ENCODE measurements at places on chromosomes 1 and 21.

- DNase-seq, result peak; percentile 86
Measured at GRCh38 chr1:31939484-31940329, 1.5 kb upstream of the PTP4A2 start.

DNA sequence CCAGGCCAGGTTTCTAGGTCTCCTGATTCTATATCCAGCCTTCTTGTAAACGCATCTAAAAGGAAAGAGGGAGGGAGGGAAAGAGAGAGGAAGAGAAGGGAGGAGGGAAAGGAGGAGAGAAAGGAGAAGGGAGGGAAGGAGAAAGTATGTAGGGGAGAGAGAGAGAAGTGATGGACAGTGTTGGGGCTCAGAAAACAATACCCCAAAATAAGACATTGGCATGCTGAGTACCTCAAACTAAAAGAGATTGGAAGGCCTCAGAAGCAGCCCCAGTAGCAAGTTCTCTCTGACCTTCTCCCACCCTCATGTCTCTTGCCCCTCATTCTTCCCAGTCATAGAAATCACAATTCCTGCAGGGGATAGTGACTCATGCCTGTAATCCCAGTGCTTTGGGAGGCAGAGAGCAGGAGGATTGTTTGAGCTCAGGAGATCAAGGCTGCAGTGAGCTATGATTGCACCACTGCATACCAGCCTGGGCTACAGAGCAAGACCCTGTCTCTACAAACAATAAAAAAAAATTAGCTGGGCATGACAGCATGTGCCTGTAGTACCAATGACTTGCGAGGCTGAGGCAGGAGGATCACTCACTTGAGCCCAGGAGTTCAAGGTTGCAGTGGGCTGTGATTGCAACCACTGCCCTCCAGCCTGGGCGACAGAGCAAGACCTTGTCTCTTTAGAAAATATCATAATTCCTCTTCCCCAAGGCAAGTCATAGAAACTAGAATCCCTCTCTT, 51.2 kb downstream of the DNTTIP2 start:
- no peak for DNase-seq

GRCh38 chr1:212214325-212214724, 70.9 kb upstream of the PPP2R5A start:
- no peak for DNase-seq

DNA sequence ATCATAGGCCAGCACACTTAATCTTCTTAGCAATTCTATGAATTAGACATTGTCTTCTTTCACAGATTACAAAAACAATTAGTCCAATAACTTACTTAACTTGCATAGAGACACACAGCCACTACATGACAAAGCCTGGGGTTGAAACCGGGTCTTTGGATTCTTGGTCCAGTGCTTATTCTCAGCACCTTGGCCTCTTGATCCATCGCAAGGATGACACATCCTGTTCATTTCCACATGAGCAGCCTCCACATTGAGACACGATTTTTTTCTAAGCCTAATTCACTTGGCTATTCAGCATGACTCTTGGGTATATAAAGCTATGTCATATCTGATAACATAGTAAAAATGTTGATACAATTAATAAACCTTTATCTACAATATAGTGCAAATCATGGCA, 221.0 kb upstream of the FOXD3 start:
- no peak for DNase-seq

- DNase-seq, result no peak
Measured at GRCh38 chr1:156937883-156938282, 17.5 kb downstream of the LRRC71 start.

DNA sequence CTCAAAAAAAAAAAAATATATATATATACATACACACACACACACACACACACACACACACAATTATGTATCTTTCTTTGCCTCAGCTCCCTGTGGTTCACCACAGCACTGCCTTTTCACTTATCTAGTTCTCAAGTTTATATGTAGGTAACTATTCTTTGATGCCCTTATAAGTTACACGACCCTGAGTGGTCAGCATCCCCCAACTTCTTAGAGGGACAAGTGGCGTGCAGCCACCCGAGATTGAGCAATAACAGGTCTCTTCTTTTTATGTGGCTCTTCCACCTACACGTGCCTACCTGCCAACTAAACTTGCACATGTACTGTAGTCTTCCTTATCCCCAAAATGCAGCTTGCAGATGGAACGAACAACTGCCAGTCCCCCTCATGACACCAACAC, 120.8 kb downstream of the GABPA start:
- DNase-seq, result no peak

- DNase-seq, result no peak
Measured at GRCh38 chr21:42114646-42115045, 43.5 kb downstream of the UMODL1 start.

Data from RWPE2 (cell line).